Suppressor macrophage (primary cell): ENCODE measurements at places on chromosomes 5 and 9.

DNA sequence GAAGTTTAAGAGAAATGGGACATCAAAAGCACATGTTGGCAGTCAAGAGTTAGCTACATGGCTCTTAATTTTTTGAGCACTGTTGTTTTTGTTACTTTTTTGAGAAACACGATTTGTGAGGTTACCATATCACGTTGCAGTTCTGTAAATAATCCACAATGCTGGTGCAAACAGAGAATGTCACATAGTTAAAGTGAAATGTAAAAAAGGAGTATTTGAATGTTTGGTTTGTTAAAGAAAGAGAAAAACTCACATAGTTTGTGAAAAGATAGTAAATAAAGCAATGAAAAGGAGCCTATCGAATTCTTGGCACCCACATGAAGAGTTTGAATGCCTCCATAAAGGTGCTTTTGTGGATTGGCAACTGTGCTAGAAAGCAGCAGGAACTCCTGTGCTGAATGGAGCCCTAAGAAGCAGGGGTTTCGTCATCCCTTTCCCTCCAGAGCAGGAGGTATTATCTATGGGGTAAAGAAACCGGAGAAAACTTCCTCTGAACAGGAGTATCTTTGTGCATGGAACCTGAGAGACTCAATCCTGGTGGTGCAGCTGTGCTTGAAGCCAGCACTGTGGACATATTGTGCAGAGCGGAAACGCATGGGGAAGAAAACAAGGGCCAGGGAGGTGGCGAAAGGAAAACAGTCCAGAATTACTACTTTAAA lies 148.5 kb upstream of the OTULINL start:
- DNase-seq, result no peak

- DNase-seq, result peak; percentile 14
Observed at GRCh38 chr9:13279284-13280141, at the start of gene MPDZ. Gene MPDZ, minus strand, starts transcription at chr9:13279692. Its CDS starts 29,377 bp downstream, at chr9:13250315.

DNA sequence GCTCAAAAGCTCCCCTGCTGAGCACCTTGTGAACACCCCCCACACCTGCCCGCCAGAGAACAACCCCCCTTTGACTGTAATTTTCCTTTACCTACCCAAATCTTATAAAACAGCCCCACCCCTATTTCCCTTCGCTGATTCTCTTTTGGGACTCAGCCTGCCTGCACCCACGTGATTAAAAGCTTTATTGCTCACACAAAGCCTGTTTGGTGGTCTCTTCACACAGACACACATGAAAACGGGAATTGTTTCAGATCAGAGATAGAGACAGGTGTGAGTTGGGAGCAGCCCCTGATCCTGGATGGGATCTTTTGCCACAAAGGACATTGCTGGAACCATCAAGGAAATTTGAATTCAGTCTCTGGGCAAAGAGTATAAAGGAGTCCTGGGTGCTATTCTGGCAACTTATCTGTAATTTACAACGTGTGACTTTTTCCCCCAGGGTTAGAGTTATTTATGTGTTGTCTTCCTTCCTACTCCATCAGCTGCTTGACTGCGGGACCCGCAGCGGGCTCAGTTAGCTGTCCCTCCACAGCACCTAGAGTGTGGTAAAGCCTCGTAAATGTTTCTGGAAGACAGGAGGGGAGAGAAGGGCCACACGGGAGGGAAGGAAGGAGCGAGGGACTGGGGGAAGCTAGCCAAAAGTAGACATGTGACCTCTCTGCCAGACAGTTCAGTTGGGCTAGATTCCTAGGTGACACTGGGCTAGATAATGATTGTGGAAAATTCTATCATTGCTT lies 437.0 kb downstream of the ZNF608 start:
- DNase-seq, result no peak

DNA sequence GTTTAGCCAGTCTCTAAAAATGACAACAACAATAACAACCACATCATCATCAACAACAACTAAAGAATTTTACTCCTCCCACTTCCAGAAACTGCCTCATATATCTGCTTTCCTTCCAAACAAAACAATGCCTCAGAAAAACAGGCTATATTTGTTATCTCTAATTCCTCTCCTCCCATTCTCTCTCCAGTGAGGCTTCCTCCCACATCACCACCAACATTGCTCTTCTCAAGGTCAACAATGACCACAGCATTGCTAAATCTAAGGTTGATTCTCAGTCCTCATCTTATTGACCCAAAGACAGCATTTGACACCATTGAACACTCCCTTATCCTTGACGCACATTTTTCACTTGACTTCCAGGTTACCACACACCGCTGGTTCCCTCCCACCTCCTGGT lies 38.1 kb upstream of the PRUNE2 start:
- DNase-seq, result no peak

- DNase-seq, result no peak
Observed at GRCh38 chr9:29796291-29796952, 2223.1 kb upstream of the C9orf72 start.

GRCh38 chr5:168168978-168169698 lies 122.3 kb upstream of the WWC1 start:
- DNase-seq, result no peak

- DNase-seq, result no peak
Observed at GRCh38 chr5:148829248-148829594, 2.8 kb downstream of the ADRB2 start.

GRCh38 chr9:21357479-21358460 lies 7.1 kb upstream of the IFNA6 start:
- peak; percentile 68 for DNase-seq

- peak; percentile 74 for DNase-seq
Observed at GRCh38 chr9:129141066-129142041, 30.1 kb downstream of the PTPA start.

- DNase-seq, result peak; percentile 84
Observed at GRCh38 chr9:74777136-74777879, 110.4 kb downstream of the TRPM6 start.
